ENCODE measurements at places on chromosomes 1 and 21.

GRCh38 chr21:26470351-26471098, 102.6 kb downstream of the CYYR1 start:
- DNase-seq = no peak

- DNase-seq = no peak
These were observed 356.4 kb upstream of the ST6GALNAC5 start for GRCh38 chr1:76510672-76511557.

DNA sequence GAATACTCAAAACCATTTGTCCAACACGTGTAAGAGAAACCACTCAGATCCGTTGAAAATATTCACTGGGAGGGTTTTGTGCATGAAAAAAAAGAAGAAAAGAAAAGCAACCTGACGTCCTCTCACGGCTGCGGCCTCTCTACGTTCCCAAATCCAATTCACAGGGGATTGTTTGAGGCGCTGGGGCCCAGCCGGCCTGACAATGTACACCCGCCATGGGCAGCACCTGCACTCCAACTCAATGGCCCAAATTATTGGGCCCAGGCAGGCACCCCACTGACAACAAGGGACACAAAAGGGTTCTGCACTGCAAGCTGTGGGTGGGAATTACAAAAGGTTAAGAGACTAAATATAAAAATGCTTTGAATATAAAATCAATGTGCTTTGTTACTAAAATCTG, 41.5 kb downstream of the MORN1 start:
- DNase-seq = no peak

DNA sequence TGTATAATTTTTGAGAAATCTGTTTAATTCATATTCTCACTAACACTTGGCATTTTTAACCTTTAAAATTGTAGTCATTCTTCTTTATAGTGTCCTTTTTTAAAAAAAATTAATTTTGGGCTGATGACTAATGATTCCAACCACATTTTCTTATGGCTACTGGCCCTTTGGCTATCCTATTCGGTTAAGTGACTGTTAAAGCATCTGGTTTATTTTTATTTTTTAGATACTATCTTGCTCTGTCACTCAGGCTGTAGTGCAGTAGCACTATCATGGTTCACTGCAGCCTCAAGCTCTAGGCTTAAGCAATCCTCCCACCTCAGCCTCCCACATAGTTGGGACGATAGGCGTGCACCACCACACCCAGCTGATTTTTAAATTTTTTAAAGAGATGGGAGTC, 723.2 kb upstream of the CXADR start:
- DNase-seq = no peak

DNA sequence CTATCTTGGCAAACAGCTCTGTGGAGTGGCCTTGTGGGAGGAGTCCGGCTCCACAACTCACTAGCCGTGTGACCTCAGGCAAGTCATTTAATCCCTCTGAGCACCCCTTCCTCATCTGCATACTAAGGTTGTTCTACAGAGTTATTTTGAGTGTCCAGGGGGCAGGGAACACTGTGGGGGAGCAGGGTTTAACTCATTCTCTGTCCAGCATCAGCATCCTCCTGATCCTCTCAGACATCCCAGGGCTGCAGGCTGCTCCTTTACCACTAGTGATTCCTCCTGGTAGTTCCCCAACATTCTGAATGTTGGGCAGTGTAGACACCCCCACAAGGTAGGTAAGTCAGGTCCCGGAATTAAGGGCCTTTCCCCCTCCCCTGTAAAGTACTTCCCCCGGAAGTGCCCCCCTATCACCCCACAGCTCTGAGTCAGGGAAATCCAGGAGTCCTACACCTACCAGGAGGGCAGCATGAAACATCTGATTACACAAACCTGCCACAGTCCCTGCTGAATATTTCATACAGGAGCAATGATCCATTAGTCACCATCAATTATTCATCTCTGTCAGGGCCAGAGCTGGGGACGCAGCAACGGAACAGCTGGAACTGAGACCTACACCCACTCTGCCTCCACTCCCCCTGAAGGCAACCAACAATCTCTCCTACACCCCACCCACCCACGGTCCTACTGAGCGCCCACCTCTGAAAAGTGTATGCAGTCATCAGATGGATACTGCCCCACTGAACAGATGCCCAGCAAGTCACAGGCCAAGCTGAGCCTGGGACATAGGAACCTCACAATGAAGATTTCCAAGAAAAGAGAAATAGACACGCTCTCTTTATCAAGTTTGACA, 20.5 kb downstream of the SYT2 start:
- DNase-seq = no peak

DNA sequence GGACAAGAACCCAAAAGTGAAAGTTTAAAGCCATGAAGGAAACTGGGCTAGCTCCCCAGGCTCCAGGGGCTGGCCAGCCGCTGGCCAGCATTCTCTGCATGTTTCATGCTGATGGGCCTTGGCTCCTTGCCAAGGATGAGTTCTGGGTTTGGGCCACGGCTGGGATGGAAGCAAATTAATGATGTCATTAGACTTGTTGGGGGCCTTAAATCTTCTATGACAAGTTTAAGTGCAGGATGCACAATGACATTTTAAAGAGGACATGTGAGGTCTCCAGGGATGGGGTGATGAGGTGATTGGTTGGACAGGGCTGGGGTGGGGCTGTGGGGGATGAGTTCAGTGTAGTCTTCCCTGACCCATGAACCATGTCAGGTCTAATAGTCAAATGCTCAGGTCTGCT, 199.6 kb downstream of the TRABD2B start:
- no peak for DNase-seq

Data from activated T-cell treated with anti-CD3 and anti-CD28 coated beads for 48 hours (primary cell).